ENCODE measurements at places on chromosomes 4 and X.

- DNase-seq: no peak
Measured at GRCh38 chr4:190020790-190021717, 6.0 kb downstream of the FRG2 start.

GRCh38 chr4:182434720-182435119, 191.5 kb downstream of the TENM3 start:
- no peak for DNase-seq

- no peak for DNase-seq
Measured at GRCh38 chr4:140094438-140095420, 59.3 kb downstream of the MAML3 start.

GRCh38 chrX:107744868-107745267, 30.7 kb downstream of the TSC22D3 start:
- no peak for DNase-seq

- no peak for DNase-seq
Measured at GRCh38 chr4:33512397-33512796, 2731.9 kb downstream of the ARAP2 start.

GRCh38 chrX:78747489-78747888, at the start of gene LPAR4:
Gene LPAR4, plus strand, starts transcription at chrX:78747720. Its CDS starts 7,150 bp downstream, at chrX:78754870.
- DNase-seq: no peak

GRCh38 chr4:47804598-47804997, 33.3 kb downstream of the CORIN start:
- DNase-seq: no peak

DNA sequence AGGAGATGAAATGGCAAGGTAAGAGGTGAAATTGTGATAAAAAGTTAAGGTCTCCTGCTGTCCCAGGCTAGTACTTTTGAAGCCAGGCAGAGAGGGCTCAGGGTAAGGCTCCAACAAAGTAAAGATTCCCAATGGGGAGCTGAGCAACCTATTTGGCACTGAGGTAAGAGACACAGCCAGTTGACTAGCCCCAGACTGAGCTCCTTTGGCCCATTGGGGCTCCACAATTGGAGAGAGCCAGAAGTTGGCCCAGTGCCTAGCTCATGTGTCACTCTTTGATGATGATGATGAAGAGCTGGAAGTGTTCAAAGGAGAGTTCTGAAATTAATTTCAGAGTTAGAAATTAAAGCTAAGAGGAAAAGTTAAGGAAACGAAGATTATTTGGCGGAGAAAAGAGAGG, 94.6 kb downstream of the RLIM start:
- no peak for DNase-seq

GRCh38 chrX:14095702-14096101, 66.0 kb upstream of the GEMIN8 start:
- DNase-seq: no peak

- DNase-seq: no peak
Measured at GRCh38 chrX:129808158-129808828, 28.5 kb downstream of the SASH3 start.

- DNase-seq: no peak
Measured at GRCh38 chrX:110846071-110846470, 50.5 kb upstream of the CHRDL1 start.

GRCh38 chr4:83876047-83876446, 340.1 kb downstream of the GPAT3 start:
- no peak for DNase-seq

- no peak for DNase-seq
Measured at GRCh38 chr4:101355767-101356702, 8.7 kb upstream of the PPP3CA start.

- DNase-seq: no peak
Measured at GRCh38 chrX:9902656-9903055, 64.5 kb upstream of the CLDN34 start.

- DNase-seq: no peak
Measured at GRCh38 chr4:110508827-110509710, 33.1 kb downstream of the ENPEP start.

GRCh38 chr4:148061795-148062194, 329.9 kb downstream of the ARHGAP10 start:
- DNase-seq: no peak

- DNase-seq: no peak
Measured at GRCh38 chrX:49269767-49270248, at the start of gene PPP1R3F. Gene PPP1R3F, plus strand, starts transcription at chrX:49269793. Its CDS starts 77 bp downstream, at chrX:49269870.

GRCh38 chr4:1209821-1210220, 37.4 kb upstream of the SPON2 start:
- peak; percentile 41 for DNase-seq

GRCh38 chr4:16669036-16669435, 229.4 kb downstream of the LDB2 start:
- DNase-seq: no peak

- no peak for DNase-seq
Measured at GRCh38 chr4:8538076-8538702, 42.0 kb upstream of the GPR78 start.

- DNase-seq: no peak
Measured at GRCh38 chr4:29262986-29263385, 1457.2 kb upstream of the PCDH7 start.

GRCh38 chr4:3372264-3372932, 69.4 kb upstream of the HGFAC start:
- DNase-seq: no peak

DNA sequence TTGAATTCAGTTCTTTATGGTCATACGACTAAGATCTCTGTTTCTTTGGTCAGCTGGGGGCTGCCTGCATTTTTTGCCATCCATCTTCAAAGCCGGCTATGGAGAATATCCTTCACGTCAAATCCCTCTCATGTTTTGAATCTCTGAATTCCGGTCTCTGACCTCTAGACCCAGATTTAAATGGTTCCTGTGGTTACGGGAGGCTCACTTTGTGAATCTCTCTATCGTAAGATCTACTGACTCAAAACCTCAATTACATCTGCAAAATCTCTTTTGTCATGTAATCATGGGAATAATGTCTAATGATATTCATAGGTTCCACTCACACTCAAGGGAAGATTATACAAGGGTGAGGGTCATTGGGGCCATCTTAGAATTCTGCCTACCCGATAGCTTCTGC, 5.7 kb upstream of the MPC1L start:
- DNase-seq: no peak

DNA sequence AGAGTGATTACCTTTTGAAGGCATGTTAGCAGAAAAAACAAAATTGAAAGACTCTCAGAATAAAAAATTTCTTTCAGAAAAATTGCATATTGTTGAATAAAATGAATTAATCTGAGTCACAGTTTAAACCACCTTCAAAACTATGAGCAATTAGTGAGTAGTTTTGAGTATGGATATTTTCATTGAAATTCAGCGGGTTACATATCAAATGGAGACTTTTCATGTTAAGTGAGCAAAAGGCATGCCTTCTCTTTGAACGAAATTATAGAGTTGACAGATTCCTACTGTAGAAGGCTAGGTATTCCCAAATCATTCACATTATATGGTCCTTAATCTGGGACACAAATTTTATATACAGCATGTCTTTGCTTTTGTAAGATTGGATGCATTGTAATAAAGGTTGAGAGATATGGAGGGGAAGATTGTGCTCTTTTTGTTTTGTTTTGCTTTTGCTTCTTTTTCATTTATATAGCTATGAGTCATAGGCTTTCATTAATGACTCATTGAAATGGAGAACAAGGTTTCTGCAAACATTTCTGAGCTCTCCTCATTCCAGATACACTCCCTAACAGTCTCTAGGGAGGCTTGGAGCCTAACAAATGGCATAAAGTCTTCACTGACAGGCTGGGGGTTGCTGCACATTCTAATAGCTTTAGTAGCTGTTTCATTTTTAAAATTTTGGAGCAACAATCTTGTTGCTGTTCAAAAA, 21.6 kb downstream of the PCDH18 start:
- DNase-seq: peak; percentile 69

DNA sequence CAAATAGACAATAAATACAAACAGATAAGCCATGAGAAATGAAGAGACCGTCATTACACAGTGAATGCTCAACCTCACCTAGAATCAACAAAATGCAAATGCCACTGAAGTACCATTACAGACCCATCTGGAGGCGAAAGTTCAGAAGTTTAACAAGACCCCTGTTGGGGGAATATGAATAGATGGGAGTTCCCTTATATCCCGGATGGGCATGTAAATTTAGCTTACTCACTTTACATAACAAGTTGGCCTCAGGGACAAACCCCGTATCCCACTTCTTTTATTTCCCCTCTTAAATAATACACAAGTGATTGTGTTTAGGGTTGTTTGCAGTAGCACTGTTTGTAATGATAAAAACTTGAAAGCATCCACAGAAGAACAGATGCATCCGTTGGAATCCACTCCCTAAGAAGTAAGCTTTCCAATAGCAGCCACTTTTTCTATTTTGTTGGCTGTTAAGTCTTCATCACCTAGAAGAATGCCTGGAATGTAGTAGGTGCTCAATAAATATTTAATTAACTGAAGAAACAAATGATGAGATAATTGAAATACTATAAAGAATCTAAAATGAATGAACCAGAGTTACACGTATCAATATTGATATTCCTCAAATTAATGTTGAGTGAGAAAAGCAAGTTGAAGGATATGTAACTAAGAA, 1076.3 kb upstream of the TENM3 start:
- no peak for DNase-seq

DNA sequence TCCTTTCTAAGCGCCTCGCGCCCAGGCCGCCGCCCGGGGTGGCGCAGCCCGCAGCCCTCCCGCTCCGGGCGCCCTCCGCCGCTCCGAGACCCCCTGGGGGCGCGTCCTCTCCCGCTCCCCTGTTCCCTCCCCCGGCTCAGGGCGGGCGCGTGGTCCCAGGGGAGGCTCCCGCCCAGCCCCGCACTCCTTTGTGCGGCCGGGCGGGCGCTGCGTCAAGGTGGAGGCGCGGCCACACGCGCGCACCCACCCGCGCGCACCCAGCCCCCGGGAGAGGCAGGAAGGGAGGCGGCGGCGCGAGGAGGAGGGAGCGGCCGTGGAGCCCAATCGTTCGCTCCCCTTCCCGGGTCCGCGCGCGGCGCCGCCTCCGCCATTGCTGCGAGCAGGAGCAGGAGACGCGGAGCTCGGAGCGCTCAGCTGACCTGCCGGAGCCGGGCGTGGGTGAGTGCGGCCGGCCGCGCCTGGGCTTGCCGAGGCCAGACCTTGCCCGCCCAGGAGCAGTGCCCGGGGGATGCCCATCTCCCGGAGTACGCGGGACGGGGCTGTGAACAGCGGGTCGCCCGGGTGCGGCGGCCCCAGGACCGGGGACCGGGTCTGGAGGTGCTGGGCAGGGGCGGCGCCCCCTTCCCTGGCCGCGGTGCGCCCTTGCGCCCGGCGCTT, at the start of gene NSG1:
TSS of gene NSG1 (plus strand) at position 367 of the 657 bp plus-strand sequence. CDS start 528 bp downstream, outside the sequence.
- DNase-seq: no peak

GRCh38 chrX:51148848-51149247, 183.8 kb upstream of the NUDT10 start:
- DNase-seq: no peak

DNA sequence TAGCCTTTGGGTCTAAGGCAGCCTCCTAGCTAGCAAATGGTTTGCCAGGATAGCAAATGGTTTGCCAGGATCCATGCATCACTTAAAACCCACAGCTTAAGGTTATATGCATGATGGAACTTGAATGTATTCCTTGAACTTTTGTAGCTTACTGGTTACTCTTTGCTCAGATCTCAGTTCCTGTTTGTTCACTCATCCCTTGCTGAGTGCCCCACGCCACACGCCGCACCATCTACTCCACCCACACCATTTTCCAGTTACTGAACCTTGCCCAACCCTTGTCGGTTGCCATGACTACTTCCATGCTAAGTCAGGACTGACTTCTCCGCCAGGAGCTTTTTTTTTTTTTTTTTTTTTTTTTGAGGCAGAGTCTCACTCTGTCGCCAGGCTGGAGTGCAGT, 29.5 kb upstream of the XIAP start:
- no peak for DNase-seq

- DNase-seq: no peak
Measured at GRCh38 chr4:7411896-7412553, 22.7 kb downstream of the PSAPL1 start.

- no peak for DNase-seq
Measured at GRCh38 chr4:38500433-38500832, 163.6 kb upstream of the KLF3 start.

GRCh38 chr4:86963697-86964096, 28.9 kb downstream of the AFF1 start:
- no peak for DNase-seq

- DNase-seq: no peak
Measured at GRCh38 chr4:128373628-128374027, 86.0 kb upstream of the PGRMC2 start.

DNA sequence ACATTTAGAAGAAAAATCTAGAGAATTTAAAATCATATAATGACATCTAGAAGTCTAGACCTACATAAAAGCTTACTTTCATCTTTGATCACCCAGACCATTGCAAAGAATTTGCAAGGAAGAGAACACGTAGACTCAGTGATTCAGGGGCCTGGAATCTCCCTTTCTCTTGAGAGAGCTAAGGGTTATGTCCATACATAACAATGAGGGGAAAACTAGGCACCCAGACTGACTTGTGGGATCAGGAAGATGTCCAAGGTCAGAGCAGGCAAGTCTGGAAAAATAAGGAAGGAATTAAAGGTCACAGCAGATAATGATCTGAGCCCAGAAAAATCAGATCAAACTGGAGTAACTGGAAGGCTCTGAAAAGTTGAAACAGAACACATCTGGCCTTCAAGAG, 198.4 kb upstream of the SFRP2 start:
- DNase-seq: peak; percentile 77

DNA sequence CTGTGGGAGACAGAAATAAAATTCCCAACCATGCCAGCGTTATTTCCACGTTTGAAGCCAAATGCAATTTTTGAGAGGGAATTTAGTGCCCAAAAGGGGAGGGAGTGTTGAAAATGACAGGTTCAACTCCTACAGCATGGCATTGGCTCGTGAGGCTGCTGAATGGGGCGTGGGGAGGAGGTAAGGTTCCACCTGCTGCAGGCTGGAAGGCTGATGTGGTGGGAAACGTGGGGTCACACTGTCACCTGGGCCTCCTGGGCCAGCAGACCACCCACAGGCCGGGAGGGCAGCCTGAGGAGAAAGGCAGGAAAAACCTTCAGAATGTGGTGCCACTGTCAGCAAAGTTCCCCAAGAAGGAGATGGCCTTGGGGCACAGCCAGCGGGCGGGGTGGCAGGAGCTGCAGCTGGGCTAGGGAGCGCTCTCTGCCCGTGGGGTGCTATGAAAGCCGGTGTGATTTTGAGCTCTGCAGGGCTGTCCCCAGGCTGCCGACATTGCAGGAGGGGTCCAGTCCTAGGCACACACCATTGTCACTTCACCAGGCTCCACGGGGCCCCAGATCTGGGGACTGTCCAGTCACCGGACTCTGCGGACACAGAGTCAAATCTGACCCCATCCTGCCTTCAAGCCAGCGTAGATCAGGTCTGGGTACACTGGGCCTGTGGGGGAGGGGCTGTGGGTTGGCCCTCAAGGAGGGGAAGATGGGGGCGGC, 19.6 kb downstream of the MSANTD1 start:
- no peak for DNase-seq

Data from BJ (cell line).